ENCODE measurements at places on chromosomes 11 and 22.

DNA sequence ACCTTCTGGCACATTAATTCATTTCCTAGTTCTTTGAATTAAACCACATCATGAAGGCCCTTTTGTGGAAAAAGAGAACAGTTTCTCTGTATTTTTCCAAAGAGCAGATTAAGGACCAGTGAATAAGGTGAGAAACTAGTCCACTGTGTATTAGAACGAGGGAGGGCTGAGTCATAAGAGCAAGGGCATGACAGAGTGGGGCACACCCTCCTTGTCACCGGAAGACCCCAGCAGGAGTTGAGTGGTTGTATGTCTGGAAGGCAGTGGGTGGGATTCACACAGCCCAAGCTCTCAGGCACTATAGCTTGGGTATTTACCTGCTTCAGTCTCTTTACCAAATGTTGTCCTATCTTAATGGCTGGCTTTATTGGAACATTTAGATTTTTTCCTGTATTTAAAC is 86.8 kb downstream of the BMAL1 start:
- no peak for DNase-seq

- peak; percentile 45 for DNase-seq
Observed at GRCh38 chr11:112564228-112564955, 303.7 kb upstream of the PLET1 start.

- DNase-seq = no peak
Observed at GRCh38 chr22:39149915-39150847, 2.3 kb downstream of the CBX7 start.

GRCh38 chr22:21681566-21682370 is 16.0 kb downstream of the PPIL2 start:
- no peak for DNase-seq

- DNase-seq = no peak
Observed at GRCh38 chr11:44760917-44761550, 34.3 kb downstream of the TSPAN18 start.

- DNase-seq = no peak
Observed at GRCh38 chr22:19331975-19332374, 40.5 kb upstream of the CLTCL1 start.

DNA sequence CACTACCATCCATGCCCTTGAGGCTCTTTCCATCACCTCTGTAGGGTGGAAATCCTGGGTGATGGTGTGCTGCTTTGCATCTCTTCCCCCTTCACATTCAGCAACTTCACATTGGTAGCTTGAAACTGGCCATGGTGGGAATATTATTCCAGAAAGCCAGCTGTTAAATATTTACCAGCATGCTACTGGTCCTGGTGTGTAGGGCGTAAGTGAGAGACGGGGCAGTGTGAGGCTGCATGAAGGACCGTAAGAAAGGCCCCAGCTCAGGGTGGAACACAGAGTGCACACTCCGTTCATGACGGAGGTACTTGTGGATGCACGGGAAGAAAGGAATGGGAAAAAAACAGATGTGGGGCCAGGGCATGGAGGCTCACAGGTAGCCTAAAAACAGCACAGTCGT is 121.3 kb downstream of the PKNOX2 start:
- DNase-seq = no peak

- DNase-seq = no peak
Observed at GRCh38 chr11:115869780-115870431, 365.7 kb upstream of the CADM1 start.

DNA sequence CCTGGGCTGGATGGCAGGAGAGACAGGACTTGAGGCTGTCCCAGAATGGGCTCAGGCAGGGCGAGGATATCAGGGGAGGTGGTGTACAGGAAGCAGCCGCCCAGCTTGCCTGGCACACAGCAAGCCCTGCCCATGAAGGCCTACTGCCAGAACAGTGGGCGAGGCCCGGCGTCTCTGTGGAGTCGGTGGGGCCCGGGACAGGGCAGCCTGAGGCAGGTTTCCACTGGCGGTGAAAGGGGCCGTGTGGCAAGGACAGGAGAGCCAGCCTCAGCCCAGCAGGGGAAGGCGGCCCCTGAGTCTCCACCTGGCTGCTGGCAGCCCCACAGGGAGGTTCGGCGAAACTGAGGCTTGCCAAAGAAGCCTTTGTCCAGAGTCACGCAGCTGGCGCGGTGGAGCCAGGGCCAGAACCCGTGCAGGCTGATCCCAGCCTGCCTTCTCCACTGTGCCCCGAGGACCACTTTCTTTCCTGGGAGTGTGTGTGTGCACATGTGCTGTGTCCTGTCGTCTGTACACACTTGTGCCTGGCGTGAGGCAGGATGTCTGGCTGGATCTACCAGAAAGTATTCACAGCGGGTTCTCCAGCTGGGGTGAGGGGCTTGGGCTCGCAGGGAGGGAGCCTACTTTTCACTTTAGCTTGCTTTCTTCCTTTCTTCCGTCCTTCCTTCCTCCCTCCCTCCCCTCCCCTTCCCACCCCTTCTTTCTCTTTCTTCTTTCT is 1.2 kb downstream of the TSPO start:
- DNase-seq = peak; percentile 14

DNA sequence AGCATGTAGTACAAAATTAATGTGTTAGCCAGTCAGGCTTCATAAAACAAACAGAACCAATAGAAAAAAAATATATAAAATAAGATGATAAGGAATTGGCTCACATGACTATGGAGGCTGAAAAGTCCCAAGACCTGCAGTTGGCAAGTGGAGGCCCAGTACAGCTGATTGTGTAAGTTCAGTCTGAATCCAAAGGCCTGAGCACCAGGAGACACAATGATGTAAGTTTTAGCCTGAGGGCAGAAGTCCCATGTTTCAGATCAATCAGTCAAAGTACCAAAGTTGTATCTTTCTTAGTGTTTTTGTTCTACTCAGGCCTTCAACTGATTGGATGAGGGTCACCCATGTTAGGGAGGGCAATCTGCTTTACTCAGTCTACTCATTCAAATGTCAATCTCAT is 14.3 kb upstream of the OR10D3 start:
- no peak for DNase-seq

GRCh38 chr22:44351685-44352377 is 39.1 kb upstream of the SHISAL1 start:
- no peak for DNase-seq

DNA sequence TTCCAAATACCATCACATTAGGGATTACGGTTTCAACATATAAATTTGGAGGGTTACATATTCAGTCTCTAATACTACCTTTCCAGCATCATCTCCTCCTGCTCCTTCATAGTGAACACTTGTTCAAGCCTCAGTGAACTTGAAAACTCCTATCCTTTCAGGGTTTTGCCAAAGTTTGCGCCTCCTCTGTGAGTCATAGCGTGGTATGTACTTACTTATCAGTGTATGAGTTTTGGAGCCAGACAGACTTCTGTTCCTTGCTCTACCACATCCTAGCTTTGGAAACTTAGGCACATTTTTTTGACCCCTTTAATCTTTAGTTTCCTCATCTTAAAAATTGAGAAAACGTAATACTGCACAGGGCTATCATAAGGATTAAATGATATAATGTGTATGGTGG is 160.1 kb upstream of the ZC3H12C start:
- DNase-seq = no peak

DNA sequence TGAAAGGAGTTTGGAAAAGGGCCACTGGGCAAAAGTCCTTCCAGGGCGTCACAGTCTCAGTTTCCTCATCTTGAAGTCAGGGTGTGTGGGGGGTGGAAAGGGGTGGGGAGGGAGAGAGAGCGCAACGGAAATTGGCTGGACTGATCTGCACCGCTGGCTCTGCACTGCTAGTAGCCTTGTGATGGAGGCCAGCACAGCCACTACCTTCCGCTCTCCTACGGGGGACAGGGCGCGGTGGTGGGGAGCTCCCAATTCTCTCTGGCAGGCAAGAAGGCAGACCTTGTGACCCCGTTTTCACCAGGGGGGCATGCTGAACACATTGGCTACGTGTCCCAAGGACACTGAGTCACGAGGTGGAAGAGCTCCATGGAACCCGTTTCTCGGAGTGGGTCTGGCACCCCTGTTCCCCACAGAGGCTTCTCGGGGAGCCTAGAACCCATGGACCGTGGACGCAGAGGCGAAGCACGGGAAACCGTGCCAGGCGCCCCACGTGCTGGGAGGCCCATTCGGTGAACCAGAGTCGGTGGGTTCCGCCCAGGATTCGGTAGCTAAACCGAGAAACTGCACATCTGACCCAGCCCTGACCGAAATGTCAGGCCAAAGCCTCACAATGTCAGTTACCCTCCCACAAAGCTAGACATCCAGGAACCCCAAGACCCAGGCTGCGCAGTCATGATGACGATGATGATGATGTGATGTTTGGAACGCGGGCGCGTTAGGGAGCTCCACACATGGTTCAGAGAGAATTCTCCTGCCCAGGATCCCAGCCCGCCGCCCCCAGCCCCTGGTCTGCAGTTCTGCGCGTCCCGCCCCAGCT is 28.3 kb upstream of the WNT11 start:
- peak; percentile 75 for DNase-seq

DNA sequence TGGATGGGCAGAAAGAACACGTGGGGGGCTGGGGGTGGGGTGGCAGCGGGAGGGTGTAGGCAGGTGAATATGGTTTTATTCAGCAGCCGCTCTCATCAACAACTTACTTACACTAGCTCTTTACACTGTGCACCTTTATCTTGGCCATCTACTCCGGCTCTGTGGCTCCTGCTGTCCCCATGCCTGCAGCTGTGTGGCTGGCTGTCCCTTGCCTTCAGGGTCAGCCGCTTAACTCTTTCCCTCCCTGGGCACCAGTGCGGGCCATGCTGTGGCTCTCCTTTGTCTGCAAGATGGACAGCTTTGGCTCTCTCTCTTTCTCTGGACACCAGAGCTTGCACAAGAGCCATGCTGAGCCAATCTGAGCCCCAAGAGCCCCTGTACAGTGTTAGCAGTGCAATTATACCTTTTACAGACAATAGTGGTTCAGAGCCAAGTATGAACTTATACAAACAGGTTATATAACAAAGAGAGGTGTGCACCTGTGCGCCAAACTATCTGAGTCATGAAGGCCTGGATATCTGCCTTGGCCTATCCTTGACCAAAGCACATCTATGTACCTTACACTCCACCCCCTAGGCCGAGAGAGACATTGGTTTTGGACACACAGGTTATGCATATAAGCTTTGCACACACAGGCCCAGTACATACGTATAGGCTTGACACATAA is 94.3 kb upstream of the CTSC start:
- DNase-seq = no peak

DNA sequence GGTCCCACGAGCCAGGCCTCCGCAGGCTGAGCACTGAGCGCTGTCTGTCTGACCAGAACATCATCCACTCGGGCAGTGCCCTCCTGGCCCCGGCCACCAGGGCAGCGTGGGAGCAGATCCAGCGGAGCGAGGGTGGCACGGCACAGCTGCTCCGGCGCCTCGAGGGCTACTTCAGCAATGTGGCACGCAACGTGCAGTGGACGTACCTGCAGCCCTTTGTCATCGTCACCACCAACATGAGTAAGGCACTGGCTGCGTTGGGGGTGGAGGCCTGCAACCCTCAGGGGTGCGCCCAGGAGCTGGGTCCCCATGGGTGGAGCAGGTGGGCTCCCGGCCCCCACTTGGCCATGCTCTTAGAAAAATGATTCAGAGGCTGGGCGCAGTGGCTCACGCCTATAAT is 49.7 kb upstream of the PRODH start:
- DNase-seq = no peak

DNA sequence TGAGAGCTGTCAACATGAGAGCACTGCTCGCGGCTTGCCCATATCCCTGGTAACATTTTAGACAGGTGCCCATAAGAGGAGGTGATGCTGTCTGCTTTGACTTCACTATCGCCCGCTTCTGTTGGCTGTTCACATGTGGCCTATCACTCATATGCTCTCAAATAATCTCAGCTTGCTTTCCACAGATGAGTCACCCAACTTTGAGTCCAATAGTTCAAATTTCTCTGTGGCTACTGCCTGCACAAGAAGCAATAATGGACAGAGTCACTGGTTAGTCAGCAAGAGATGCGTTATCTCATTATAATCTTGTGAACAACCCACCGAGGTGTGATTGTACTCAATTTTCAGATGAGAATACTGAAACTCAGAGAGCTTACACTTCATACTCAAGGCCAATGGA is 1714.1 kb downstream of the LRRC4C start:
- DNase-seq = no peak

DNA sequence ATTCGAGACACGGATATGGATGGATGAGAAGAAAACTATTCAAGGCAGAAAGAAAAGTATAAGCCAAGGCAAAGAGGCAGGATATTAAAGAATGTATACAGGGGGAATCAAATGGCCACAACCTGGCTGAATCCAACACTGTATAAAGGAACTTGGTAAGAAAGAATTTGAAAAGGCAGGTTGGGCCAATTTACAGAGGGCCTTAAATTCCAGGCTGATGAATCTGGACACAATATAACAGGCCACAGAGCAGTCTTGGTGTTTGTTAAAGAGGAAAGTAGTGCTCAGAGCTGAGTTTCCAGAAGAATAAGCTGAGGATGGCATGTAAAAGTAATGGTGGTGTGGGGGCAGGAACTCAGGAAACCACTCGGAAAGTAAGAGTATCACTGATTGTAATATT is 72.3 kb upstream of the POU2AF2 start:
- DNase-seq = no peak

DNA sequence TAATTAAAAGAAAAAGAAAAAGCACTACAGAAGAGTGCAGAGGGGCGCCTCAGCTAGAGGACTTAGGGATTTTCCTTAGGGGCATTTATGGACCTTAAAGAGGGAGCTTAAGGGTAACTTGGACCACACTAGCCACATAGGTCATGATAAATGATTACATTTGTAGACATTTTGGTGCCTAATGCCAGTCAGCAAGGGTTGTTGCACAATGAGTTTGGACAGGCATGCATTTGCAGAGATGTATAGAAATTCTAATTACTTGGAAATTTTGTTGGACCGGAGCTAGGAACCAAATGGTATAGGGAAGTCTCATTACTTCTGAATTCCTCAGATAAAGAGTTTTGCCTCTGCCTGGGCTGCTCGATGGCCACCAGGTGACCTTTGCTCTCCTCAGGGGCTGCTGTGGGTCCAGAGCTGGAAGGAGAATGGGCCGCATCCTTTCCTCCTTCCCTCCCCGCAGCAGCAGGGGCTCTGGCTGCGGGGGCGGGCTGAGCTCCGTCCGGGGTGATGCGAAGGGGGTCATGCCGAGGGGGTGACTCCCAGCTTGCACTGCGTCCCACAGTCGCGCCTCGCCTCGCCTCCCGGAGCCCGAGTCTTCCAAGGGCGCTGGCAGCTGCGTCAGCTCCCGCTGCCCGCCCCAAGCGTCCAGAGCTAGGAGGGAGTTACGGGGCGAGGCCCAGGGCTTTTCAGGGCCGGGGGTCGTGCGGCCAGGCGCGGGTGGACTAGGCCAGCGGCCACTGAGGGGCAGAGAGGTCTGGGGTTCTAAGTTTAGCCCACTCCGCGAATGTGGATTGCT is 20.3 kb upstream of the MALAT1 start:
- DNase-seq = no peak

DNA sequence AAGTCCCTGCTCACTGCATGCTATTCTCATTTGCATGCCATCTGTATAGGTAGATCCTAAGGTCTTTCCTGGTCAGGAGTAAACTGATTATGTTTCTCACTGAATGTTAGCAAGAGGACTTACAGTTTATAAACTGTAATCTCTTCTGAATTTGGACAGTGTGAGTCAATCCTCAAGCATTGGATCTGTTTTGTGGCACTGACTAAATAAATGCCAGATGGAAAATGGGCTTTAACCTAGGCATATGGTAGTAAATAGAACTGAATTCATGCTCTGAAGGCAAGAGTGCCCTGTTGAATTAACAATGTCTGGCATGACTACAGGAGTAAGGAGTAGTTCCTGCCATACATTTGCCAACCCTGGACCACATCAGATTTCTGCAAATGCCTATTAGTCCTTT is 11.4 kb downstream of the FAM181B start:
- no peak for DNase-seq
